ENCODE measurements at places on chromosomes 2 and 18. TPM values are rescaled to one million over a fixed set of nuclear protein-coding genes. Genes with fewer than 3 reads are reported as not detected.

GRCh38 chr2:160747501-160748170 lies 254.0 kb upstream of the RBMS1 start:
- H3K27ac ChIP-seq = no peak overlapping the region
- no peak overlapping the region for H3K4me3 ChIP-seq
- H3K36me3 ChIP-seq = no peaks in the 10 kb centered on the region
- DNase-seq = peak; percentile 21
- no peaks in the 10 kb centered on the region for H3K27me3 ChIP-seq

DNA sequence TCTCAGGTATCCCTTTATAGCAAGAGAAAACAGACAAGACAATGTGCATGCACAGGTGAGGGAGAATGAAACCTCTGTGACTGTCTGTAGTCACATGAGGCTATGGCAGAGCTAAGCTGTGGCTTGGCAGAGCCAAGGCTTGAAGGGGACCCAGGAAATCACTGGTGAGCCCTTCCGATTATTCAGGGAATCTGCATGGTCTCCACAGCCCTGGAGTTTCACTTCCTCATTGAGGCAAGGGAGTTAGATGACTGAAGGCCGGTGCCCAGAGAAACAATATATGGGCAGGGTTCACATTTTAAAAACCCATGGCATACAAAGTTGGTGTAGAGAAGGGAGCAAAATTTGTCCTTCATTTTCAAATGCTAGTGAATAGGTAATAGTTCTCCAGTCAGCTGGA lies 144.4 kb upstream of the REV1 start:
- no peaks in the 10 kb centered on the region for H3K4me1 ChIP-seq
- no peaks in the 10 kb centered on the region for H3K36me3 ChIP-seq
- H3K27ac ChIP-seq = no peak overlapping the region
- H3K27me3 ChIP-seq = peaks cover 61% of the 10 kb centered on the region
- H3K4me3 ChIP-seq = no peak overlapping the region

- H3K4me3 ChIP-seq = no peak overlapping the region
- H3K27ac ChIP-seq = no peak overlapping the region
- H3K4me1 ChIP-seq = peaks cover 19% of the 10 kb centered on the region
- DNase-seq = no peak
- no peaks in the 10 kb centered on the region for H3K27me3 ChIP-seq
Observed at GRCh38 chr2:144376460-144376859, 143.5 kb downstream of the ZEB2 start.

DNA sequence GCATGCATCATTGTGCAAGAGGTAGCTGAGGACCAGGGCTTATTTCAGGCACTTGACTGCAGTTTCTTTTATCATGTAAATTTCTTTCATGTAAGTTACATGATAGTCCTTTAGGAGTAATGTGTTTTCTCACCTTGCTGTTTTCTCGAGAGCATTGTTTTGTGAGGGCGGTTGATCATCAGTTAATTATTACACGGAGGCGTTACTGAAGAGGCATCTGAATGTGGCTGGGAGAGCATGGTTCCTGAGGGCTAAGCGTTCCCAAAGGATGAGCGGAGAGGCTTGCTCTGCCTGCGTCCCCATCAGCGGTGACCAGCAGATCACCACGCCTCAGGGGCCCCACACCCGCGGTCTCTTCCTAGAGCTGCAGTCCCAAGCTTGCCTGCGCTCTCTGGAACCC lies 156.1 kb upstream of the NFATC1 start:
- H3K4me1 ChIP-seq = no peaks in the 10 kb centered on the region
- no peak for DNase-seq
- H3K4me3 ChIP-seq = no peak overlapping the region
- H3K36me3 ChIP-seq = no peaks in the 10 kb centered on the region

DNA sequence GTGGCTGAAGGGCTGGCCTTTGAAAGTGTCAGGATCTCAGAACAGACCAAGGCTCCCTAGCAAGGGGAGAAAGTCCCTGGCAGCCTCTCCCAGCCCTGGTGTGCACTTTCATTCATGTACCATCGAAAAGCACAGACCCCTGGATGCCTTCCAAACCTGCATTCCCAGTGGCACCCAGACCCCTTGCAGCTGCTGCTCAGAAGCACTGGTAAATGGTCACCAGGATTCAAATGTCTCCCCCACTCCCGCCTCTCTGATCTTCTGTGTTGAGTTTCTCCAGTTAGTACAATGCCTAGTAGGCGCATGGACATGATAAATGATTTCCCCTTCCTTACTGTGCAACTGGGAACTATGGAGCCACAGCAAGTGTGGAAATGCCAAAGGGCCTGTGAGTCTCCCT lies 180.0 kb downstream of the GLI2 start:
- no peak overlapping the region for H3K4me3 ChIP-seq
- H3K36me3 ChIP-seq = peaks cover 8% of the 10 kb centered on the region
- H3K27ac ChIP-seq = peak overlapping the region; percentile 83
- peaks cover 60% of the 10 kb centered on the region for H3K4me1 ChIP-seq
- no peak for DNase-seq

- peaks cover 21% of the 10 kb centered on the region for H3K36me3 ChIP-seq
- H3K27ac ChIP-seq = no peak overlapping the region
- DNase-seq = no peak
- H3K4me3 ChIP-seq = no peak overlapping the region
Observed at GRCh38 chr2:100870652-100871531, 51.0 kb downstream of the NPAS2 start.

- H3K4me3 ChIP-seq = no peak overlapping the region
- no peak for DNase-seq
- no peaks in the 10 kb centered on the region for H3K36me3 ChIP-seq
- no peaks in the 10 kb centered on the region for H3K4me1 ChIP-seq
- H3K27me3 ChIP-seq = no peaks in the 10 kb centered on the region
Observed at GRCh38 chr18:63700501-63700900, 2.3 kb upstream of the SERPINB11 start.

DNA sequence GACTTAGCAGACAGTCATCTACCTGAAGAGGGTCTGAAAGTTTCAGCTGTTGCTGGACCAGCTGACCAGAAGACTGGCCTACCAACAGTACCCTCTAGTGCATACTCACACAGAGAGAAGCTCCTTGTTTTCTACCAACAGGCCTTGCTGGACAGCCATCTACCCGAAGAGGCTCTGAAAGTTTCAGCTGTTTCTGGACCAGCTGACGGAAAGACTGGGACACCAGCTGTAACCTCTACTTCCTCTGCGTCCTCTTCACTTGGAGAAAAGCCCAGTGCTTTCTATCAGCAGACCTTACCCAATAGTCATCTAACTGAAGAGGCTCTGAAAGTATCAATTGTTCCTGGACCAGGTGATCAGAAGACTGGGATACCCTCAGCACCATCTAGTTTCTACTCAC lies 63.2 kb downstream of the ALMS1 start:
- H3K27ac ChIP-seq = no peak overlapping the region
- peaks cover 7% of the 10 kb centered on the region for H3K4me1 ChIP-seq
- H3K36me3 ChIP-seq = no peaks in the 10 kb centered on the region
- no peak for DNase-seq

GRCh38 chr2:69962986-69963730 lies 1.7 kb upstream of the ASPRV1 start:
- H3K36me3 ChIP-seq = no peaks in the 10 kb centered on the region
- no peak overlapping the region for H3K27ac ChIP-seq
- peaks cover 21% of the 10 kb centered on the region for H3K27me3 ChIP-seq
- no peak for DNase-seq
- H3K4me1 ChIP-seq = peaks cover 17% of the 10 kb centered on the region
- H3K4me3 ChIP-seq = no peak overlapping the region

DNA sequence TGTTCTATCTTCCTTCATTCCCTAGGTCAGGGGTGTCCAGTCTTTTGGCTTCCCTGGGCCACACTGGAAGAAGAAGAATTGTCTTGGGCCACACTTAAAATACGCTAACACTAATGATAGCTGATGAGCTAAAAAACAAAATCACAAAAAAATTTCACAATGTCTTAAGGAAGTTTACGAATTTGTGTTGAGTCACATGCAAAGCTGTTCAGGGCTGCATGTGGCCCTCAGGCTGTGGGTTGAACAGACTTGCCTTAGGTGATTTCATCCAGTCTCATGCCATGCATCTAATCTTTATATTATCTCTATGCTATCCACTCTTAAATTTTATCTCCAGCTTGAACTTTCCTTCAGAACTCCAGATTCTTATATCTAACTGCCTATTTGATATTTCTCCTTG lies 80.1 kb downstream of the CCDC85A start:
- H3K4me1 ChIP-seq = no peaks in the 10 kb centered on the region
- H3K27ac ChIP-seq = no peak overlapping the region
- no peaks in the 10 kb centered on the region for H3K36me3 ChIP-seq

DNA sequence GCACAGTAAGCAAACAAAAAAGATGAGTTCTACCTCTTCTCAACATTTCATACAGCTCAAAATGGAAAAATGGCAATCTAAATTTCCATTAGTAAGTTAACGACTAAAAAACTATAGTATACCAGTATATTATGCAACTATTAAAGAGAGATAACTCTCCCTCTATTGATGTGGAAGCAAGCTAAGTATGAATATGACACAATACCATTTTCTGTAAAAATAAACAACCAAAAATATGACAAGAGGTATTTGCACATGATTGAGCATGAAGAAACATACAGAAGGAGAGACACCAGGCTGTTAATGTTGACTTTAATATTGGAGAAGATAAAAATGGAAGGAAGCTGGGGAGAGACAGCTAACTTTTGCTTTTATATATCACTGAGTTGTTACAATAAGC lies 103.5 kb upstream of the ARL5A start:
- H3K4me3 ChIP-seq = no peak overlapping the region
- H3K27ac ChIP-seq = no peak overlapping the region
- peaks cover 10% of the 10 kb centered on the region for H3K4me1 ChIP-seq
- peaks cover 12% of the 10 kb centered on the region for H3K27me3 ChIP-seq

GREB1L gene
- total RNA-seq = 3.8 TPM

SULT1C4 gene
- not detected for total RNA-seq

SERPINB11 gene
- total RNA-seq = not detected

DAPL1 gene
- total RNA-seq = not detected

KCNG3 gene
- total RNA-seq = 0.73 TPM

All from Calu3 (cell line).